ENCODE measurements at places on chromosomes 4 and X. TPM values are rescaled to one million over a fixed set of nuclear protein-coding genes. Genes with fewer than 3 reads are reported as not detected.

GRCh38 chrX:12819222-12819621, 28.0 kb downstream of the PRPS2 start:
- H3K27me3 ChIP-seq: no peaks in the 10 kb centered on the region
- peaks cover 8% of the 10 kb centered on the region for H3K36me3 ChIP-seq
- H3K4me1 ChIP-seq: no peaks in the 10 kb centered on the region
- DNase-seq: no peak
- H3K4me3 ChIP-seq: no peak overlapping the region
- no peak overlapping the region for H3K27ac ChIP-seq

GRCh38 chrX:105618393-105619101, 203.8 kb upstream of the NRK start:
- H3K27ac ChIP-seq: no peak overlapping the region
- no peaks in the 10 kb centered on the region for H3K27me3 ChIP-seq
- no peak for DNase-seq
- H3K4me3 ChIP-seq: no peak overlapping the region
- no peaks in the 10 kb centered on the region for H3K36me3 ChIP-seq
- no peaks in the 10 kb centered on the region for H3K4me1 ChIP-seq

GRCh38 chrX:112857478-112857878, 16.8 kb upstream of the AMOT start:
- no peaks in the 10 kb centered on the region for H3K27me3 ChIP-seq
- H3K4me3 ChIP-seq: no peak overlapping the region
- H3K36me3 ChIP-seq: no peaks in the 10 kb centered on the region
- no peak overlapping the region for H3K27ac ChIP-seq

- DNase-seq: no peak
- no peaks in the 10 kb centered on the region for H3K36me3 ChIP-seq
- H3K4me1 ChIP-seq: peaks cover 12% of the 10 kb centered on the region
- no peak overlapping the region for H3K4me3 ChIP-seq
- H3K27ac ChIP-seq: no peak overlapping the region
- H3K27me3 ChIP-seq: no peaks in the 10 kb centered on the region
Observed at GRCh38 chrX:19686876-19687275, 171.6 kb upstream of the MAP3K15 start.

DNA sequence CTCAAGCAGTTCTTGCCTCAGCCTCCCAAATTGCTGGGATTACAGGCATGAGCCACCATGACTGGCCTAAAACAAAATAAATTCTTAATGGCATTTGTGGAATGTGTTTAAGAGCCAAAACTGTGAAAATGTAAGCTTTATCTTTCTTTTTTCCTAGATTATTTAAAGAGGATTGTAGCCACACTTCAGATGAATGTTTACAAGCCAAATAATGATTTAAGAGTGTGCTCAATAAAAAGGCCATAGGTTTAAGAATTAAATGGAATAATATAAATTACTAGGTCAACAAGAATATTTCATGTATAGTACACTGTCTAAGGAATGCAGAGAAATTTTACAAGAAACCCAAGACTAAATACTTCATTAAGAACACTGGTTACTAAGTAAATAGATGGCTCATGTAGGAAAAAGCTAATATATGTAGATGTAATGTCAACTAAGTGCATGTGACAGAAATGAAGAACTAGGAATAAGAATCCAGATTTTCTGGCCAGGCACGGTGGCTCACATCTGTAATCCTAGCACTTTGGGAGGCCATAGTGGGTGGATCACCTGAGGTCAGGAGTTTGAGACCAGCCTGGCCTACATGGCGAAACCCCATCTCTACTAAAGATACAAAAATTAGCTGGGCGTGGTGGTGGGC, 21.3 kb upstream of the UGDH start:
- H3K36me3 ChIP-seq: no peaks in the 10 kb centered on the region
- no peak overlapping the region for H3K4me3 ChIP-seq
- no peaks in the 10 kb centered on the region for H3K4me1 ChIP-seq
- DNase-seq: no peak
- no peaks in the 10 kb centered on the region for H3K27me3 ChIP-seq

DNA sequence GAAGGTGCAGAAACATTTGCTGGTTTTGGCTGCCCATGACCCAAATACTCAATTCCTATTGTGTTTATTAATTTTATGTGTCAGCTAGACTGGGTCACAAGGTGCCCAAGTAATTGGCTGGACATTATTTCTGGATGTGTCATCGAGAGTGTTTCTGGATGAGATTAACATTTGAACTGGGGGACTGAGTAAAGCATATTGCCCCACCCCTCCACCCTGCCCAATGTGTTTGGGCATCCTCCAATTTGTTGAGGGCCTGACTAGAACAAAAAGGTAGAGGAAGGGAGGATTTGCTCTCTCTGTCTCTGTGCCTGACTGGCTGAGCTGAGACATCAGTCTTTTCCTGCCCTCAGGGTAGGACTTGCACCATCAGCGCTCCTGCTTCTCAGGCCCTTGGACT, 29.7 kb upstream of the LCORL start:
- H3K27me3 ChIP-seq: no peaks in the 10 kb centered on the region
- no peak overlapping the region for H3K27ac ChIP-seq
- H3K36me3 ChIP-seq: no peaks in the 10 kb centered on the region

DNA sequence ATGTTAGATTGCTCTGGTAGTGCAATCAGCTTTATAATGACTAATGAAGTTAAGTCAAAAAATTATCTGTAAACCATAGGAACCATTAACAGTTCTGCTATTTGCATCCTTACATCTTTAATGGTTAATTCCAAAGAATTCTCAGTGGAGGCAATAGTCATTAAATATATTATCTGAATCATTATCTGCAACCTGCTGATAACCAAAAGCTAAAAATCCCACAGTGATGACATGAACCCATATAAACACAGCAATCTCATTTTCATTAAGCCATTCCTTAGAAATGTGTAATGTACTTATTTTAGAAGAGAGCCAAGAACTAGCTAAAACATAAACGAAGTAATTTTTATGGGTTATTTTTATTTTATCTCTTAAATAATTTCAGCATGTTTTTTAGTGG, 60.2 kb downstream of the MAGEB16 start:
- H3K27me3 ChIP-seq: no peaks in the 10 kb centered on the region
- H3K36me3 ChIP-seq: no peaks in the 10 kb centered on the region
- no peak for DNase-seq
- H3K27ac ChIP-seq: no peak overlapping the region
- no peaks in the 10 kb centered on the region for H3K4me1 ChIP-seq

DNA sequence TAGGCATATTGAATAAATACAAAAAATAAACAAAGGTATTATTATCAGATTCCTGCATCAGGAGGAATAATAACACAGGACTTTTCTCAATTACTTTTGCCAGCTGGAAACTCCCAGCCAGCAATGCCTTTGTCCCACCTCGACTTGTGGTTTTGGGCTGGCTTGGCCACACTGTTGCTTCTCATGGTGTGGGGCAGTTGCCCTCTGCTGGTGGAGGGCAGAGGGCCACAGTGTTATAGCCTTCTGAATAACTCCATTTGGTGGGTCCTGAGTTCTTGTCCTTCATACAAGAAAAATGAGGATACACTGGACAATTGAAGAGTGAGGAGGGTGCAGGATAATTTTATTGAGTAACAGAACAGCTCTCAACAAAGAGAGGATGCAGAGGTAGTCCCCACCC, 1206.0 kb upstream of the ADGRL3 start:
- DNase-seq: no peak
- H3K27ac ChIP-seq: no peak overlapping the region
- no peaks in the 10 kb centered on the region for H3K4me1 ChIP-seq
- H3K27me3 ChIP-seq: no peaks in the 10 kb centered on the region

CDKL5 gene
- total RNA-seq: 2.5 TPM

WWC2 gene
- total RNA-seq: 39.1 TPM

ARX gene
- total RNA-seq: 0.22 TPM

MAGEA6 gene
- total RNA-seq: 0.57 TPM

PF4V1 gene
- not detected for total RNA-seq

ADD1 gene
- total RNA-seq: 139 TPM

AGA gene
- total RNA-seq: 7.6 TPM

EXOC1 gene
- 17.6 TPM for total RNA-seq

CXCL1 gene
- 2.5 TPM for total RNA-seq

All from HCT116 (cell line).